H54 (cell line): ENCODE measurements at places on chromosomes 5 and 9.

DNA sequence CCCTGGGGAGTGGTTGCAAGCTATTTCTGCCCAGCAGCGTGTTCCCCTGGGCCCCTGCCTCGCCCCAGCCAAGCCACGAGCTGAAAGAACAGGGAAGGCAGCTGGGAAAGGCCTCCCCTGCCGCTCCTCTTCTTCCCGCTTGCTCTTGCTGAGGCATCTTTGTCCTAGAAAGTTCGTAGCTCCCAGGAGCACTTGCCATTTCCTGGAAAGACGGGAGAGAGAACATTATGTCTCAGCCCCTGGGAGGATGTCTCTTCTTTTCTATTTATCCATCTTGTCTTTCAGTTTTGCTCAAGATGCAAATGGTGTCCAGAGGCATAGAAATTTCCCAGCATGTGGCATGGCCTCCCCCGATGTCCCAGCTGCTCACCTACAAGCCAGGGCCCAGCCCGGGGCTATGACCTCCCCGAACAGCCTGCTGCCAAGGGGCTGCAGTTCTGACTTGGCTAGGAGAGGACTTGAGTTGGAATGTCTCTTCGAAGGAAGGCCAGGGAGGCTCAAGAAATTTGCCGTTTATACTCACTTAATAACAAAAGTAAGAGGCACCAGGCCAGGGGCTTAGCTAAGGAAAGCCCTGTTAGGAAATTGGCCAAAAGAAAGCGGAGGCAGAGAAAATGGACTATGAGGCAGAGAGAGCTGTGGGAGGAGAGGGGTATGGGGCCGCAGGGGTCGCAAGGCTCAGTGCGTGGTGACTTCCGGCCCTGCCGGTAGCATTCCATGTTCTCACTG lies 87.3 kb downstream of the LIFR start:
- DNase-seq, result no peak

DNA sequence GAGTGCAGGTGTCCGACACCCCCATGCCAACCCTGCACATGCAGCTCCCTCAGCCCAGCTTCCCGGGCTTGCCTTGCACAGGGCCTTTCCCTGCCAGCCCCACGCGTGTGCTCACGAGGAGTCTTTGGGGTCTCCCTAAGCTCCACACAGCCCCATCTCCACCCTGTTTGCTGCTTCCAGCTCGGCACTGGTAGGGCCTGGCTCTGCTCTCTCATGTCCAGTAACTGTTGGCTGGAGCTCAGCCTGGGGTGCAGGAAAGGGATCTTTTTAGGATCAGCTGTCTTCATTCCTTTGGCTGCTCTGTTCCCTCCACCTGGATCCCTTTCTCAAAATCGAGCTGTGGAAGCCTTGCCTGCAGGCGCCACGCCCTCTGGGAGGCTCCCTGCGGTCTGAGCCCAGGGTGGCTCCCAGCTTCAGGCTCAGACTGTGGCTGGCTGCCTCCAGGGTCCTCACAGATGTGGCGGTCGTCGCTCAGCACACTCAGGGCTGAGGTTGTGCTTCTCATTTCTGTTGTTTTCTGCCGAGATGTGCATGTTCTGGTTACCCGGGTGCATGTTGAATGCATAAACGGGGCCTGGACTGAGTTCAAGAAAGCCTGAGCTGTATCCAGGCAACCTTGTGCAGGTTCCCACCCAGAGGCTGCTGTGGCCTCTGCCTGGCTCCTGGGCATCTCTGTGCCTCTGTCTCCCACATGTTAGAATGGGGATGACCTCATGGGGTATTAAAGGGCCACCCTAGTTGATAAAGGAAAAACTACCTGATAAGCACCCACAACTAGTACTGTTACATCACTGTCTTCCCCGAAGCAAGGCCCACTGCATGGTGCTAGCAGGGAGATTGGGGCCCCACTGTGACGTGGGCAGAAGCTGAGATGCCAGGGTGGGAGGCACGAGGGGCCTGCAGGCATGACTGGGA lies 4.3 kb downstream of the CACNA1B start:
- DNase-seq, result no peak

GRCh38 chr5:1011226-1011631 lies 2.6 kb downstream of the NKD2 start:
- DNase-seq, result no peak

DNA sequence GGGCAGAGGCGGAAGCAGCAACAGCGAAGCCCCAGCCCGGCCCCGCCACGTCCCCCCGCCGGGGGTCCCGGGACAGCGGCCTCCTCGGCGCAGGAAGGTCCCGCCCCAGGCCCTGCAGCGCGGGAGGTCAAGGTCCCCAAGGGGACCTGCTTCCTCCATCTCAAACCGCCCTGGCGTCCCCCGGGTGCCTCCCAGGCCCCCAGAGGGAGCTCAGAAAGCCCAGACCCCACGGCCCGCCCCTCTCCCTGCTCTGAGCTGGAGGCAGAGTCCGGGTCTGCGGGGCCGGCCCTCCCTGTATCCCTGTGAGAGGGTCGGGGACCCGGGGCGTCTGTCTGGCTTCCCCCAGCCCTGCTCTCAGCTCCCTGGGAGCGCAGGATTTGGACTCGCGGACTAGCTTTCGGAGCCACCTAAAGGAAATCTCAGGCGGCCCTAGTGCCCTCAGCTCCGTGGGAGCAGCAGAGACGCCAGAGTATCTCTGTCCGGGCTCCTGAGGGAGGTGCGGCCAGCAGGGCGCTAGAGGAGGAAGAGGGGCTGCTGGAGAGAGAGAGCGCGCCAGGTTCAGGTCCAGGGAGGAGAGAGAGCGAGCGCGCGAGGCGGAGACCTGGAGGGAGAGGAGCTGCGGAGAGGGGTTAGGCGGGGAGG lies 30.7 kb downstream of the EXOC3 start:
- DNase-seq, result no peak

DNA sequence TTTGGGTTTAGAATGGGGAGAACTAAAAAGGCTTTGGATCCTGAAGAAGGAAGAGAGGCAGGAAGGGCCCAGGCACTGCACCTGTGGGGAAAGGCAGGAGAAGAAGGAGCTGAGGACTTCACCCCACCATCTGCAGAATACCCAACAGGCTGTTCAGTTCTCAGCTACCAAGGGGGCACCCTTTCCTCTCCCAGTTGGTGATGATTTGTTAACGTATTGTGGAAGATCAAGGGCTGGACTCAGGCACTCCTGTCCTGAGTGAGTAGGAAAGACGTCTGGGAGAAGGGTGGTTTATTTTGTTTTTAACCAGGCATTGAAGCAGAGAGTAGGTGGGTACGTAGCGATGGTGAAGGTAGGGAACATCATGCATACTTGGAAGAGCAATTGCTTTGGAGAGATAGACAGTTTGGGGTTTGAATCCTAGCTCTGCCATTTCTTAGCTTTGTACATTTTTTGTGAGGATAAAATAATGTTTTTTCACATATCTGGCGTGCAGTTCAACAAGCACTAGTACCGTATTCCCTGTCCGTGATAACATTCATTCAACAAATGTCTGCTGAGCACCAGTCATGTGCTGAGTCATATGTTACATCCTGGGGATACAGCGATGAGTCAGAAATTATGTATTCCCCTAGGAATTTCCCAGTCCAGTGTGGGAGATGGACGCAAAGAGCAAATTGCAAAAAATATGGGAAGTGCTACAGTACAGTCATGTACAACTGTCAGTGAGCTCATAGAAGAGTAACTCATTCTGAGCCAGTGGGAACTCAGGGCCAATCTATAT lies 2.1 kb downstream of the MSANTD3 start:
- peak; percentile 93 for DNase-seq

DNA sequence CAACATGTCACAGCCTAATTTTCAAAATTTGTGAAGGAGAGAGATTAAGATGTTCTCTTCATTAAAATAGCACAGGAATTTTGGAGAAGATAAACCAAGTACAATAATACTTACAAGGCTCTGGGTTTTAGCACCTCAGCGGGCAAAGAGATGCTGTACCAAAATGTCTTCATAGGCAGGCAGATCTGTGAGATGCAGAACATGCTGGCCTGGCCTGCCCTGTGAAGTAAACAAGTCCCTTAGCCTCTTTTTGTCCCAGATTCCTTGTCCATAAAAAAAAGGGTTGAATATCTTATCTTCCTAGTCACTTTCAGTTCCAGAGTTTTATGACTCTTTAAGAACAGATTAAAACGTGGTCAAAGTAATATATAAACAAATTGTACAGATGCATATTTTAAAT lies 53.0 kb upstream of the C6 start:
- DNase-seq, result no peak
